ENCODE measurements at places on chromosomes 6 and 20.
A peak's percentile ranks its signal among the peaks of the same experiment; 100 is the strongest.

DNA sequence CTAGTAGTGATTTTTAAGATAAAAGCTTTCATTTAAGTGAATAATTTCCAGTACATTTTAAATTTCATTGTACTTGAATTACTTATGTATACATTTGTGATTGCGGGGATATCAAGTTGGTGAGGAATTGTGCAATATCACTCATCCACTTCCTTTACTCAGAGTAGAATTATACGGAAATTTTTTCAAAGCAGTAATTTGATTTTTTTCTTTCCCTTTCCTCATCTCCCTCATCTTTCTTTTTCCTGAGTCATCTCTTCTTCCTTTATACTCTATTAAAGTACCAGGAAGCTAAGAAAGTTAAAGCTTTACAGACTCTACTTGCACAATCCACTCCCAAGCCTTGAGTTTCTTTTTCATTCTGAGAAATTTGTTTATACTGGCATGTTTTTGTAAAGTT lies 60.9 kb upstream of the DEFB112 start:
- no peak for DNase-seq

DNA sequence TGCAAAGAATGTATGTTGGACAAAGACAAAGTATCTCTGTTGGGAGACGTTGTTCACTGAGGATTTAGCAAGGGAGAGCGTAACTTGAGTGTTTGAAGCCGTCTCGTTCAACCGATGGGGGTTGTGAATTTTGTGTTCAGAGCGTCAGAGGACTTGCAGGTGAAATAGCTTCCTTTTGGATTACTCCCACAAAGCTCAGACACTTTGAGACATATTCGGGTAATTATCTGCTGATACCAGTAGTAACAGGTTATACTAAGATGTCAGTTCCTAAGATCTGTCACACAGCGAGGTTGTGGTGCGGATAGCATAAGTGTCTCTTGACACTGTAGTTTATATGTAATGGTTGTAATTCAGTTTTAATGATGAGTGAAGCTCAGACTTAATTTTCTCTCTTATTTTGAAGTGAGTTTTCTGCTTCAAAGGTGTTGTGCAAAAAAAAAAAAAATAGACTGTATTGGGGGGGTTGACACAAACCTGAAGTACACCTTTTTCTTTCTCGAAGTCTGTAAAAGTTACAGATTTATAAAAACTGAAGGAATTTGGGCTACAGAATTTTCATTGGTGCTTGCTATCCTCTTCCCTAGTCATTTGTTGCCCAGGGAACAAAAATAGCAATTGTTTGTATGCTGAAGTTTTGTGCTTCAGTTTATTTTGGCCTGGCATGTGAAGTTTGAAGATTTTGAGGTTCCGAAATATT lies 1.7 kb downstream of the ASXL1 start:
- no peak for DNase-seq

DNA sequence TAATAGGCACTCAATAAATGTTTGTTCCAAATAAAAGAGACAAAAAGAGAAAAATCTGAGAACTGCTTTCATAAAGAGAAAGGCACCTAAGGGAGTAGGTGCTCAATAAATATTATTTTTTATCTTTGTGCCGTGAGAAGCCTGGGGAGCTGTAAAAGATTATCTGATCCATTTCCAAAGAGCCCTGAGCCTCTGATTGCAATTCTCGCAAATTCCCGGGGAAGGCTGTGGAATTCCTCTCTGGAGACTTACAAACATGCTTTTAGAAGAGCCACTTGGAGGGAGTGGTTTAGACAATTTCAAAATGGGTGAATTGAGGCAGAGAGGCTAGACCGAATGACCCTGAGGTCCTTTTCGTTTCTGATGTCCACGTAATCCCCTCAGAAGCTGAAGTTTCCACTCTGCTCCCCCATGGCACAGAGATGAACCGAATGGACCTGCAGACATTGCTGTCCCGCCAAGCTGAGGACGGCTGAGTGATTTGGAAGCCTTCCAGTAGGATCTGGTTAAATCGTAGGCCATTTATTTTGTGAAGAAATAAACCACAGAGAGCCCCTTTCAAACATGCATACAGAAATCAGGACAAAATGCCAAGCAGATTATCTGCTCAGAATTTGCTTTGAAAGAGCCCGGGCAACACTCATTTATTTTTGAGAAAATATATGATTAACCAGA lies 77.8 kb downstream of the PKHD1 start:
- no peak for DNase-seq

GRCh38 chr6:97262676-97263075 lies 20.3 kb downstream of the MMS22L start:
- DNase-seq = no peak

DNA sequence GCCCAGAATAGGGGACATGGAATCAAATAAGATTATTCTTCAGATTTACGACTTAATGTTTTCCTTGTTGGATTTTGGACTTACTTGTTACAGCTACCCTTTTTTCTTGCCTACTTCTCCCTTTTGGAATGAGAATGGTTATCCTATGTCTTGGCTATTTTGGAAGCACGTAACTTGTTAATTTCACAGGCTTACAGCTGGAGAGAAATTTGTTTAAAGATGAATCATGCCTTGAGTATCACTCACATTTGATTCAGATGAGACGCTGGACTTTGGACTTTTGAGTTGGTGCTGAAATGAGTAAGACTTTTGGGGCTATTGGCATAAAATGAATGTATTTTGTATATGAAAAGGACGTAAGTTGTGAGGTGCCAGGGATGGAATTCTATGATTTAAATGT lies 83.3 kb downstream of the SMPDL3A start:
- DNase-seq = no peak

DNA sequence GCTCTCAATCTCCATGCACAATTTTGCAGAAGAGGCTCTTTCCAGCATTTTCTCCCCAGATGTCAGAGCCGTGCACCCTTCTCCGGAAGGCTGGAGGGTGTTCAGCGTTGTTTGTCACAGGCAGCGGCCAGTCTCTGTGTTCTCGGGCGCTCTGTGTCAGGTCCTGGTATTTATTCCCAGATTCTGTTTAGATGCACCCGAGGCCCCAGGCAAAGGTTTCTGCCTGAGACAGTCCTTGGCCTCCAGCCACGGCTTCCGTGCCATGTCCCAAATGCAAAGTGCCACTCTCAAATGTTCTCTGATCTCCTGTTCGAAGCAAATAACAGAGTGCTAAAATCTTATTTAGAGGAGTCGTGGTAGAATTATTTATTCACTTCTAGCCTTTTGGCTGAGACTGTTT lies 140.3 kb upstream of the AGPAT4 start:
- DNase-seq = no peak

- no peak for DNase-seq
Measured at GRCh38 chr6:109073344-109074132, 21.1 kb downstream of the SESN1 start.

GRCh38 chr6:26532699-26533531 lies 5.3 kb upstream of the HMGN4 start:
- DNase-seq = peak; percentile 83

- no peak for DNase-seq
Measured at GRCh38 chr20:23629542-23630391, 8.0 kb downstream of the CST3 start.

GRCh38 chr6:137698636-137699030 lies 168.4 kb upstream of the TNFAIP3 start:
- DNase-seq = no peak

GRCh38 chr6:36117658-36118549 lies 12.4 kb upstream of the MAPK13 start:
- DNase-seq = no peak

GRCh38 chr6:41289815-41290214 lies 3.3 kb upstream of the TREM1 start:
- no peak for DNase-seq

- DNase-seq = no peak
Measured at GRCh38 chr6:17621003-17621402, 20.9 kb downstream of the FAM8A1 start.

GRCh38 chr20:11921321-11921720 lies 3.6 kb downstream of the BTBD3 start:
- no peak for DNase-seq

DNA sequence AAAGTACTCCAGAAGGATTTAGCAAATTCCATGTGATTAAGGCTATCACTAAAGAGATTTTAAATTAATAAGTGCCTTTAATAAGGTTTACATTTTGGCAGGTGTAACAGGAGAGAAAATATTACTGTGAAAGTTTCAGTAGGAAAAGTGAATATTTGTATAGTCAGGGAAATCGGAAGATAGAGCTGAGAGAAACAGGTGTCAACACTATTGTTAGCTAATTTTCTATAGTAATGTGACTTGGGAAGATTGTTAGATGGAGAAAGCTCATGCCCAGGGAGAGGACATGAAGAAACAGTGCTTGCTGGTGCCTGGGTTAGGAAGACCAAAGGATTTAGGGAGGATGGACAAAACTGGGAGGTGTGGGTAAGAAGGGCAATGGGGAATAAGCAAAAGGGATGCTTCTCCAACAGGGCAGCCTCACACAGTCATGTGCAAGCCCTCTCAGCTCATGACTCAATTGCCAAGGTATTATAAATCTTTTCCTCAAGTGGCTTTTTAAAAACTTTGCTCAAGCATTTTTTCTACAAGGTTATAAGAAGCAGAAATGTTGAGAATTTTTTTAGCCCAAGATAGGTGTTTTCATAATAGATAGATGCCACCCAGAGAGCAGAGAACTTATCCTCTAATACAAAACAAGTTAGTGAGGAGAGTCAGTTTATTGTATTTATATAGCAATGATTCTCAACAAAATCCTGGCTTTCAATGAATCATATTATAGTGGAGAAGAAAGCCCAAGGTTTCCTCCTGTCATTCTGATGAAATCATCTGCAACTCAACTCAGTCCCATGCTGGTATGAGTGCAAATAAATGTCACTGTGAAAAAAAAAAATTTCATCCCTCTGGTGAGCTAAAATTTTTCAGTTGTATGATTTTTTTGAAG lies 325.2 kb upstream of the NT5E start:
- peak; percentile 51 for DNase-seq

DNA sequence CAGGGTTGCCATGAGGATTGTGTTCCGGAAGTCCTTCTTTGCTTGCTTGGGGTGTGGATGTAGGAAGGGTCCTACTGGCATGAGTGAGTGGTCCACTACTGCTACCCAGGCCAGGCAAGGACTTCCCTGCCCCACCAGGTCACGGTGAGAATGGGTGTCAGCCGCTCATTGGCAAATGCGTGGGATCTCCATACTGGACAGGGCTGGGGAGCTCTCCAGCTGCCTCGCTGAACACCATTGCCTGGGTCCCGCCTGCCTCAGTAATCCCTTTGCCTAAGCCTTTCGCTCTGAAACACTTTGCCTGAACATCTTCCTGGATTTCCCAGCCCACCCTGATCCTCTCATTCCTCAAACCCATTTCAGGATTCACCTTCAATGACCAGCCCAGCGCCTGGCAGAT lies 59.5 kb downstream of the CTCFL start:
- no peak for DNase-seq

DNA sequence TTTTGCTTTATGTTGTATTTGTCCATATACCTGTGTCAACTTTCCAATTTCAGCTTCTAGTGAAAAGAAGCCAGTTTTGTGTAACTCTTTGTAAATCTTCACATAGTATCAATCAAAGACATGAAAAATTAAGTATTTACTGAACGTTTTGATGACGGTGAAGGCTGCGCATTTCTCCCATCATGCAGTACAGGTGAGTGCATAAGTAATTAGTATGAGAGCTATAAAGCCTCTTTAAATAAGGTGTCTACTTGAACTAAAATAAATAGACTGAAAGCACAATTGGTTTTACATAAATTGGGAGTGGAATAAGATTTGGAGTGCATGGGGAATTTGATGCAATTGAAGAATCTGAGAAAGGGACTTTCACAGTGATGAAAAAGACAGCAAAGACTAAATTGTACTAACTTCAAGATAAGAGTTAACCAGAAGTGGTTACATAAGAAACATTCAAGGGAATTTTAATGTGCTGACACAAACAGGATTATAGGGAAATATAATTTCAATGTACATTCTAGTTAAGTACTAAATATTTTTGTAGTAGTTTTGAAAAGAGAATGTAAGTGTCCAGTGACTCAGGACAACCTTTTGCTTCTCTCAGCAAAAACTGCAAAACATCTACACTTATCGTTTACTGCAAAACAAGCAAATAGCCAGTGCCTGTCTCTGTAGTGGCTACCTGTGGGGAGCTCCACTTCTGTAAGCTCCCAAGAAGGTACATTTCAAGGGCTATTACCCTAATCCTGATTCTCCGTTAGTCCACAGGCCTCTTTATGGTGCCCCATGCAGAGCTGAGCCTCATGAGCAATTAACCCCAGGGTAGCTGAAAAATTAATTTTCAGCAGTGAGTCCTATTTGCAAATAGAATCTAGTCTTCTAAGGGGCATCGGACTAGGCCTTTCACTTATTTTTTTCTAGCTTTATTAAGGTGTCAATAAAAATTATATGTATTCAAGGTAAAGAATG lies 13.0 kb downstream of the TENT5A start:
- DNase-seq = no peak

GRCh38 chr6:12182676-12183075 lies 107.5 kb upstream of the EDN1 start:
- no peak for DNase-seq

DNA sequence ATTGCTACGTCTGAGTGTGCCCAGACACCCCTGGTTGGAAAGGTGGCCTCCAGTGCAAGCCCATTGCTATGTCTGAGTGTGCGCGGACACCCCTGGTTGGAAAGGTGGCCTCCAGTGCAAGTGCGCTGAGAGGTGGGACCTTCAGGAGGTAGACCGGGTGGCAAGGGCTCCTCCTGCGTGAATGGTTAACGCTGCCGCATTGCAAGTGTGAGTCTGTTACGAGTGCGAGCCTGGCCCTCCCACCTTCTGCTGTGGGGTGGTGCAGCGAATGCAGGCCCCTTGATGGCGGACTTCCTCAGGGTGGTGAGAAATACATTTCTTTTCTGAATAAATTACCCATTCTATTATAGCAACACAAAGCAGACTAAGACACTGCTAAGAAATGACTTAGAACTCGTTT lies 208.8 kb downstream of the DLL1 start:
- DNase-seq = no peak

DNA sequence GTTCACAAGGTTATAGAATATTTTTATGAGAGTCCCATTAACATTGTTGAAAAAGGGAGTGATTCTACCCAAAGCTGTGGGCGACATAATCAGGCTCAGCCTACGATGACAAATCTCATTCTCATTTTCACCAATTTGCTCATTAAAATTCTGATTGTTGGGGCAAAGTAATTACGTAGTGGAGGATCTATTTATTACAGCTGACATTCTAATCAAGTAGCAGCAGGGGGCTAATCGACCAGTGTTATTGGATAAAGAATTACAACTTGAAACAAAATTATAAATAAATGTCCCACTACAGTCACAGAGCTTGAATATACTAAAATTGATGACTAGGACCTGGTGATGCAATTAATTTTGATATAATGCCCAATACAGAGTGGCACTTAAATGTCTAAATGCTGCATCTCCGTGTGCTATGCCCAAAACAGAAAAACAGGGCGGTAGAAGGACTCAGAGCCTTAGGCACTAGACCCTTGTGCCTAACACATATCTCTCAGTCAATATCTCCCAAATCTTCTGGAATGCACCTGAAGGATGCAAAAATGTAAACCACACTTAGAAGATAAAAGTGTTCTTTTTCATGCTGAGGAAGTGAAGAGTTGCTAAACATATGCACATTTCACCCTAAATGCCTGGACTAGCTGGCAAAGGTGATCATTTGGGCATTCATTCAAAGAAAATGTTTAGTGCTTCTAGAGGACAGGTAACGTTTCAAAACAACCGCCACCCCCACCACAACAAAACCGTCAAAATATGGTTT lies 88.3 kb downstream of the CD24 start:
- no peak for DNase-seq

GRCh38 chr6:113276601-113277000 lies 580.5 kb upstream of the MARCKS start:
- no peak for DNase-seq

- no peak for DNase-seq
Measured at GRCh38 chr20:14685183-14685582, 347.8 kb upstream of the FLRT3 start.
